Left renal pelvis (tissue), 4 donors: ENCODE measurements at places on chromosomes 11 and 22.

DNA sequence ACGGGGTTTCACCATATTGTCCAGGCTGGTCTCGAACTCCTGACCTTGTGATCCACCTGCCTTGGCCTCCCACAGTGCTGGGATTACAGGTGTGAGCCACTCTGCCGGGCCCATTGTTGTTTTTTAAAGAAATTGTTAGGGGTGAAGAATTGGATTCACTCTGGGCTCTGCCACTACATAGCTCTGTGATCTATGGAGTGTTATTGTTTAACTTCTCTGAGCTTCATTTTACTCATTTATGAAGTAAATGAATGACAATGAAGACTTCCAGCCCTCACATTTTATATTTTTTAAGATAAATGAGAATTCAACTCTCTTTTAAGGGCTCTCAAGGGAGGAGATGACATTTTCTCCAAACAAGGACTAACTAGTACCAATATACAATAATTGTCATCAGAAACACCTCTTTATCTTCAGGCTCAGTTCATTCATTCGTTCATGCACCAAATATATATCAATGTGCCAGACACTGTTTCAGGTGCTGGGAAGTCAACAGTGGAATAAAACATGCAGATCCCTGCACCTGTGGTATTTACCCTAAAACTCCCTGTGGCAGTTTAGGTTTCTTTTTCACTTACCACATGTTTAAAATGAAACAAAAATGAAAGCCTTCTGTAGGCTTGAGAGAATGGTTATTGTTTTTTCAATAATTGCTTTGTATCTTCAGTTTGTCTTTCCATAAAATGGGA lies 23.5 kb upstream of the GRAMD1B start:
- no peak for DNase-seq

- no peak for DNase-seq
Measured at GRCh38 chr11:75673977-75674582, 5.2 kb upstream of the MAP6 start.

GRCh38 chr11:19419808-19420207 lies 179.1 kb upstream of the E2F8 start:
- DNase-seq = no peak

- DNase-seq = peak; percentile 29
Measured at GRCh38 chr11:30786256-30787110, 200.3 kb upstream of the MPPED2 start.

GRCh38 chr11:94662065-94662779 lies 95.1 kb downstream of the PIWIL4 start:
- no peak for DNase-seq

GRCh38 chr11:103889679-103890078 lies 146.8 kb upstream of the DDI1 start:
- no peak for DNase-seq

DNA sequence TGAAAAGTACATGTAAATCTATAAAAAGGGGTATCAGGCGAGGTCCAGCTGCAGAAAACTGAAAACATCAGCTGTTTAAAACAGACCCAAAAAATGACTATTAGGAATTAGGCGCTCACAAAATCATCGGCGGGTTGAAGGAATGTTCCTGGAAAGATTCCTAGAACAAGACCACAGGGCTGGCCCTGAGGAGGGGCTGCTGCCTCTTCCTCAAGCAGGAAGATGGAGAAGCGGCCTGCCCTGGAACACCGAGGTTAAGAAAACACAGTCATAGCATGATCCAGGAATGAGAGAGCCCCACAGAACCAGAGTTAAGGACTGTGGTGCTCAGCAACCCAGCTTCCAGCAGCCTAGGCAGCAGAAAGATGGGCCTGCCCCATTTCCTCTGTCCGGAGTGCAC lies 78.4 kb downstream of the C11orf91 start:
- DNase-seq = no peak

DNA sequence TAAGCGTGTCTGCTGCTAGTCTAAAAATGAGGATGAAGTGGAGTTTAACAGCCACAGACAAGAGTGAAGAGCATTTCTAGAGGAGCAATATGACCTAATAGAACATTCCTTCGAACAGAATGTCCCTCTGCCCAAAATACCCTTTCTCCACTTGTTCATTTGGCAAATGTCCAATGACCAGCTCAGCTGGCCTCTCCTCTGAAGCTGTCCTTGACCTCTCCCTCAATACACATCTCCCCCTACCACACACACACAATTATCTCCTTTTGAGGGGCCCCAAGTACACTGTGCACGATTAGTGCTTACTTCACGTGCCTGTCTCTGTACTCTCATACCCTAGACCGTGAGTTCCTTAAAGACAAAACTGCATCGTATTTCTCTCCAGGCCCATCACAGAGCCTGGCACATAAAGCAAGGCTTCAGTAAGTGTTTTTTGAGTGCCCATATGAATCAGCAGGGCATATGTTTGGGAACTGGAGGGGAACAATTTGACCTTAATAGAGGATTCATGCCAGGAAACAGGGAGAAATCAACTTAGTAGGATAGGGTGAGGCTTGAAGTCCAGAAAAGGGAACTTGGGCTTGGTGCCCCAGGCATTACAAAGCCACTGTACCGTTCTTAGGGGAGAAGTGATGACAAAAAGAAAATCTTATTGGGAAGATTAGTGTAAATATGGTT lies 18.1 kb upstream of the NCAM1 start:
- DNase-seq = no peak

DNA sequence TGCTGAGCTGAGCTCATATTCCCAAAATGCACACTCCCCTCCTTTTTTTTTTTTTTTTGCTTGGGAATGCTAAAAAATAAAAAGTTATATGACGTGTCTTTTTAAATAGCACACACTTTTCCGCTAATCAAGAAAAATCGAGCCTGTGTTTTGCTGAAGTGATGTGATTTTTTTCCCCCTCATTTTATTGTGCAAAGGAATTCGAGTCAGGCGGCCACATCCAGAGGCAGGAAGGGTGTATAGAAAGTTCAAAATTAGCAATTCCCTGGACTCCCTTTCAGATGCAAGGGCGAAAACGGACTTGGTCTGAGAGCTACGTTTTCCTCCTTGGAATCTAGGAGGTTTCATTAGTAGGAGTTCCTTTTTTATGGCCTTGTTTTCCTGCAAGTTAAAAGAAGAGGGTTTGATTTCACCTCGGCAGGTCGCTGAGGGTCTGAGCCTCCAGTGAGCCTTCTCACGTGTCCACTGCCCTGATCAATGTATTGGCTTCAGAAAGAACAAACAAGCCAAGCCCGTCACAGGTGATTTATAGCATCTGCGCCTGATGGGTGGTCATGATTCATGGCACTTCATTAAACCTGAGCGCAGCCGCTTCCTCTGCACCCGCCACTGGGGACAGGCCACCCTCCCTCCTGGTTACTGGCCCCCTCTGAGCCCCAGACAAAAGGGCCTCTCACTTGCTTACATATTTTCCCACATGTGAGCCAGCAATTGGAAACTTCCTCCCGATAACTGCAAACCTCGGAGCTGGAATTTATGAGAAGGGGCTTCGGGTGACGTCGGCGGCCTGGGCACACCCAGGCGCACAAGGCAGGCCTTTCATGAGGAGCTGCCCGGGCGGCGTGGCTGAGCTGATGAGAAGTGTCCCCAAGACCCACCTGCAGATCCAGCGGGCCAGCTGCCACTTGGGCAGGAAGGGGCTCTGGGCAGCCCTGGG lies 64.4 kb upstream of the LINC01488 start:
- DNase-seq = no peak

GRCh38 chr11:130062026-130062425 lies 7.7 kb upstream of the APLP2 start:
- DNase-seq = no peak

DNA sequence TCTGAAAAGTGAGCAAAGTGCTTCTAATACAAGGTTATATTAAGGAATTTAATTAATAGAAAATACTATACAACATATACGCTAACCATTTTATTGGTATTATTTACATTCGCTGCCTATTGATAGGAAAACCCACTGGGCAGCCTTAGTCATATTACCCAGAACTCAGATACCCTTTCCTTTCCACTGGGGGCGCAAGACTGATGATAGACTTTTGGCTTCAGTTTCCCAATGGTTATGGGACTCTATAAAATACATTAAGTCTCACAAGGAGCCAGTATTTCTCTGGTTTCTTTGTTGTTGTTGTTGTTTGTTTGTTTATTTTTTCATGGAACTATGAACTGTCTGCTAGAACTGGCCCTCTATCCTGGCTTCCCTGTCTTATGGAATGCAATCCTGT lies 471.1 kb upstream of the KIRREL3 start:
- no peak for DNase-seq

DNA sequence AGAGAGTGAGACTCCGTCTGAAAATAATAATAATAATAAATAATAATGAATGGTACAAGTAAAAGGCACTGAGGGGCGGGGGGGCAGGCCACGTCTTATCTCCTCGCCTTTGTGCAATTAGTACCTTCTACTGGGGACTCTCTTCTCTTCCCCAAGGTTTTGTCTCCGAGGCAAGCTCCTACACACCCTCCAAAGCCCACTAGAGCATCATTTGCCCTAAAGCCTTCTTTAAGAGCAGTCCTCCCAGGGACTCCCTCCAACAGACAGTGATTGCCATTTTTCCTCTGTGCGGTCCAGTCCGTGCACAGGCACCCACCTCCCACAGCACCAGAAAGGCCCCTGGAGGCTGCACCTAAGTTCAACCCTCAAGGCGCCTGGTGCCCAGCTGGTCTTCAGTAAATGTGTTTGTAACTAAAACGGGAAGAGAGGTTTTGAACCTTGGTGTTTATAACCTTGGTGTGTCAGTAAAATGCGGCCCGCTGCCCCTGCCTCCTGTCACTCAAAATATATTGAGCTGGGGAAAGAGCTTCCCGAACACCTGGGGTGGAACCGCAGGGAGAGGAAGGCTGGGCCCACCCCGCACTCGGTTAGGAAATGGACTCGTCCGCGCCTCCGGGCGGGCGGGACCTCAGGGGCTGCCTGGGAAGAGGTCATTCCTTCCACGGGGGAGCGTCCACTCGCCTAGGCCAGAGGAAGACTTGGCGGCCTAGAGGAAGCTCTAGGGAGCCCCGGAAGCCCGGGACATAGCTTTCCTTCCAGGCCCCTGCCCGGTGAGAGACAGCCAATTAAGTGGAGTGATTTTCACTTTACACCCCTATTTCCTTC lies 4.7 kb upstream of the KDELR3 start:
- DNase-seq = peak; percentile 57

GRCh38 chr22:38338772-38339379 lies 21.6 kb upstream of the CSNK1E start:
- DNase-seq = no peak

GRCh38 chr22:23779083-23779482 lies 6.4 kb downstream of the MMP11 start:
- no peak for DNase-seq

- peak; percentile 43 for DNase-seq
Measured at GRCh38 chr11:114762408-114762807, 84.1 kb downstream of the NXPE2 start.

DNA sequence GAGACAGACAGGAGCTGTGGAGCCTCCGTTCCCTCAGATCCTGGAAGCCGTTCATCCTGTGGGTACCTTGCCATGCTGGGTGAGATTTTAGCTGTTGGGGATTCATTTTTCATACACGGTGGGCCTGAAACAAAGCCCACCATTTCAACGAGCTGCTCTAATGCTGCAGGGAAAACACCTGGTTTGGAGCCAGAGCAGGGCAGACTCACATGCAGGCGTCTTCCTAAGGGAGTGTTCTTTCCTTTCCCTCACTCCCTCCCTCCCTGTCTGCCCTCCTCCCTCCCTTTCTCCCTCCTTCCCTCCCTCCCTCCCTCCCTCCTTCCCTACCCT lies 52.5 kb downstream of the CD6 start:
- DNase-seq = no peak

DNA sequence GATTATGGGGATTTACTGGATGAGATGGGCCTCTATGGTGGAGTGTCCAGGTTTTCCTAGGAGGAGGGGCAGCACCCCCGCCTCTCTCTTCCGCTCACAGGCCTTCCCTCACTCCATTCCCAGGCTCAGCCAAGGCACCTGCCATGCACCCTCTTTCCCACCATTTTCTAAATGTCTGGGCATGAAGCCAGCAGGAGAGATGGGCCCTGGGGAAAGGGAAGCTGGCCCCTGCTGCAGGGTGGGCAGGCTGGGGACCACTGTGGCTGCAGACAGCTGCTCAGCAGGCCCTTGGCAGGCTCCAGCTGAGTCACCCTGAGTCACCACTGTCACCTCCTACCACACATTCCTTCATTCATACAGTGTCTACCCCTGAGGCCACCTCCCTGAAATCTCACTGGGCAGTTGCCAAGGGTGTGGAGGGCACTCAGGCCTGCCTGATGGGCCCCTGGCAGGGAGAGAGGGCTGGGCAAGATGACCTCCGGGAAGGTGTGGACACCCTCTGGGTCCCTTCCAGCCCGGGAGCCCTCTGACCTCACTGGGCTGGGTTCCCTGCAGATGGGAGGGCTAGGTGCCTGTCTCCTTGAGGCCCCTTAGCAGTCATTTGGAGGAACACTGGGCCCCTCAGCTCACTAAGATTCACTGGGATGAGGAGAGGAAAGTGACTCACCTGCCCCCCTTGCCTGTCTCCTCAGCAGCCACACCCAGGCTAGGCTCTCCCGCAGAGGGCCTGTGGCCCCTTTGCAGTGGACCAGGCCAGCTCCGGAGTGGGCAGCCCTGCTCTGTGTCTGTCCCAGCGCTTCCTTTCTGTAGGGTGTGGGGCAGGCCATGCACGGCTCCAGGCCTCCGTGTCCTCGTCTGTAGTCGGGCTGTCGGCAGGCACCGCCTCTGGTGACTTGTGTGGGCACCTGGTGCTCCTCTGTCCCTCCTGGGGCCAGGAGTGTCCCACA lies 7.8 kb downstream of the MYEOV start:
- no peak for DNase-seq

DNA sequence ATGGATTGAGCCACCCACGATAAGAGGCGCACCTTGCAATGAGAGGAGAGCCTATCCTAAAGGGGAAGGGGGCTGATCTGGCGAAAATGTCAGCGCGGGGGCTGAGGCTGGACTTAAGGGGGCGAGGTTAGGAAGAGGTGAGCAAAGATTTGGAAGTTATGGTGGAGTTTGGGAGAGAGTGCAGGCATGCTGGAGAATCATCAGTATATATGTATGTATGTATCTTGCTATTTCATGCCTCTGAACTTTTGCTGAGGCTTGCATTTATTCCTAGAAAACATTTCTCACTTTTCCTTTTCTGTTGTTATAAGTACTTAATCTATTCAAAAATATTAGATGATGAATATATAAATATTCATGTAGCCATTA lies 17.2 kb upstream of the THRSP start:
- no peak for DNase-seq
